ENCODE measurements at places on chromosomes 12 and 14.

GRCh38 chr12:96368233-96368632, 32.0 kb downstream of the CDK17 start:
- DNase-seq: no peak

DNA sequence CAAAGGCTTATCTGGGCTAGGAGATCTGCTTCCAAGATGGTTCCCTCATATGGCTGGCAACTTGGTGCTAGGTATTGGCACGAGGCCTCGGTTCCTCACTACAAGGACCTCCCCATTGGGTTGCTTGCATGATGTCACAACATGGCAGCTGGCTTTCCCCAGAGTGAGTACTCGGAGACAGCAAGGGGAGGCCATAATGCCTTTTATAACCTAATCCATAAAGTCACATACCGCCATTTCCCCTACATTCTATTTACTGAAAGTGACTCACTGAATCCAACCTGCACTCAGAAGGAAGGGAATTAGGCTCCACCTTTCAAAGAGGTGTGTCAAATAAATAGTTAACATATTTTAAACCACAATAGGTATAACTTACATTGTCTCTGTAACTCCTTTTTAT, 130.9 kb downstream of the SAMD4A start:
- DNase-seq: no peak

DNA sequence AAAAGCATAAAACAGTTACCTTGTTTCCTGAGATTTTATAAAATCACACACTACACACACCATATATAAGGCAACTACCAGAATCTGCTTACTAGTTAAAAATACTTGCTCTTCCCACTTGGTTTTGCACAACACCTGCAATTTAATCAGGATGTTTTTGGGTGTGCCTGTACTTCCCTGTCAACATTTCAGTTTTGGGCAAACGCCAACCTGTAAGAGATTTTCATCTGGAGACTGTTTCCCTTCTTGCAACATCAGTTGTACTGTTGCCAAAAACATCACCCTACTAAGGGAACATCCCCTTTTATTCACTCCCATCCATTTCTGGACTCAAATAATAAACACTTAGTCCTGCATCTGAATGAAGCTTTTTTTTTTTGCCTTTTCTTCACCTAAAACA, 172.3 kb downstream of the DUSP6 start:
- DNase-seq: peak; percentile 34

GRCh38 chr12:56256326-56256960, 1.7 kb downstream of the ANKRD52 start:
- DNase-seq: peak; percentile 67

DNA sequence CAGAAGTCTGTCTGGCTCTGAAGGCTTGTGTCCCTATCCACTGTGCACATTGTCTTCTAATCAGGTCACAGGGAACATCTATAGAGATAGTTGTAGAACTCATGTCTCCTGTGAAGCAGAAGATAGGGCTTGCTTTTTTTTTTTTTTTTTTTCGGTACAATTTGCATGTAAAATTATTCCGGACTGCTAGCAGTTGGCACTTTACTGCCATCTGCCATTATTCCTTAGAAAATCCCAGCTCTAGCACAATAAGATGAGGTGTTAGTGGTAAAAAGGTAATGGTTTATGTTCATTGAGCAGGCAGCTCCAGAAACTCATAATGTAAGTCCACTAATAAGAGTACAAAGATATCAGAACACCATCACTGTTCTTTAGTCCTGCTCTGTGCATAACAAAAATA, 8.7 kb downstream of the MYRFL start:
- no peak for DNase-seq

All from fibroblast of skin of back (primary cell).